ENCODE measurements at places on chromosomes 12 and 14.

DNA sequence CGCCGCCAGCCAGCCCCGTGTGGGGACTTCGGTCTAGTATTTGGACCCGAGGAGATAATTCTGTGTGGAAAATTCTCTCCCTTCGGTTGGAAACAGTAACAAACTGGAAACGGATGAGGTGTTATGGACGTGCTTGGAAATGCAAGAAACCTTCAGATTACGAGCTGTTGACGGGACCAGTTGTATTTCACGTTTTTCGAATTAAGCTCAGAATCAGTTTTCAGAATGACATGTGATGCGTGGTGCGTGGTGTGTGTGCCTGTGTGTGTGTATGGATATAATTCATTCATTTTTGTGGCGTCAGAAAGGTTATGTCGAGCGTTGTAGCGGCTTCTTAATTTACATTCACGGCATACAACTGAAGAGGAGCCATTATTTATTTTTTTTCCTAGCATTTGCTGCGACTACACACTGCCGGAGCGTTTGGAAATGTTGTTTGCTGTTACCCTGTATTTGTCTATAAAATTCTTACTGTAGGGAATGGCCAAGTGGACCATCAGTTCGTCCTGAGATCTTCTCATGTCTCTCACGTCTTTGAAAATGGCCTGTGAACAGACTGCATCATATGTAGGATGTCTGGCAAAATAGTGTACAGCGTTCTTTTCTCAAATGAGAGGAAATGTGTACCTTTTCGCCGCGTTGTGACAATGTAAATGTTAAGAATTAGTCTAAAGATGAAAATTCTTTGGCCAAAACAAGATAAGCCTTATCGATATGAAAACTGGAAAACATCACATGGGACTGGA, 1.3 kb downstream of the TRAF3 start:
- no peak for DNase-seq

GRCh38 chr12:128914908-128915563, 61.8 kb downstream of the GLT1D1 start:
- no peak for DNase-seq

GRCh38 chr12:39332661-39333175, 110.2 kb downstream of the KIF21A start:
- no peak for DNase-seq

DNA sequence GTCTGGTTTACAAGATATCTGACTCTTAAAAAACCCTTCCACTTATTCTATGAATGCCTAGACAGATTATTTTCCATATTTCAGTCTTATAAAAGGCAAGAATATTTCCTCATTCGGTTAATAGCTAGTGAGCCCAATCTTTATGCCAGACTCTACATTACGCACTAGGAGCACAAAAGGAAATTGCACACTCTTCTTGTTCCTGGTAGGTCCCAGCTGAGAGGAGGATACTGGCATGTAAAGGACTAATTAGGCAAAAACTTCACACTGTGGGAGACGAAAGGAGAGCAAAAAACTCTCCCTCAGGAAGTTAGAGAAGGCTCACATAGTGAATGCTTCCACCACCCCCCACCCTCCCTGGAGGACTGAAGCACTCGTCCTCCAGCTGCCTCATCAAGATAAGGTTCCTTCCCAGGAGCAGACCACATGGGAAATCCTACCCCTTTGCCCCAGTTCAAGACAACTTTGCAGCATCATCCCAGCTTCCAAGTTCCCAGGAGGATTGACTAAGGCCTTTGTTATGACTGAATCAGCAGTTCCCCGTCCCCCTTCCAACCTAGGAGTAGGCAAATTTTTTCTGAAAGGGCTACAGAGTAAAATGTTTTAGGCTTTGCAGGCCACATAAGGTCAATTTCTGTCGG, 14.5 kb downstream of the CAPZA3 start:
- DNase-seq = peak; percentile 52

- DNase-seq = no peak
These were observed 145.8 kb downstream of the MIPOL1 start for GRCh38 chr14:37343307-37344094.

- DNase-seq = peak; percentile 55
These were observed 764 bp upstream of the SPTB start for GRCh38 chr14:64880221-64881121.

- DNase-seq = no peak
These were observed 1006.8 kb downstream of the SLC16A7 start for GRCh38 chr12:60602601-60603000.

DNA sequence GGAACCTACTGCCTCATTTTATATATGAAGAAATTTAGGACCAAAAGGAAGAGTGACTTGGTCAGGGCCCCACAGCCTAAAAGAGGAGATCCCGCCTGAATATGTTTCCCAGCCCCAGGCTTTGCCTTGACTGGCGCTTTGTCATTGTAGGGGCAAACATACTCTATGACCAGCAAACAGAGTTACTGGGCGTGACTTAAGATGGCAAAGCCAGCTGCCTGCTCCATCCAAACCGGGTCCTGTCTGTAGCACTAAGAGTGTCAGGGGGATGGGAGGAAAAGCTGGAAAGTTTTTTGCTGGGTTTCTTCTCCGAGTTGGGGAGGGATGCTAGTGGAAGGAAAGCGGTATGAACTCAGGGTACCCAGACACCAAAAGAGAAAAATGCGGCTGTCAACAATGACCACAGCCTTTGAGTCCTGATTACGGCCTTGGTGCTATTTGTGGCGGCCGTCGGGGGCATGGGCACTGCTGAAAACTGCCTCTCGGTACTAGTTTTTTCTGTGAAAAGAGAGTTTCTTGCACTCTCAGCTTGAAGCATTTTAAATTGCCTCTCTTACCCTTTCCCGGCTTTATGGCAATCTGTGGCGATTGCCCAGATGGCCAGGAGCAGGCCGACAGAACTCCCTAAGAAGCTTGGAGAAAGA, 82.7 kb downstream of the PRIMA1 start:
- no peak for DNase-seq

Data from endothelial cell (in vitro differentiated cells).